ENCODE measurements at places on chromosomes 3 and 15.

DNA sequence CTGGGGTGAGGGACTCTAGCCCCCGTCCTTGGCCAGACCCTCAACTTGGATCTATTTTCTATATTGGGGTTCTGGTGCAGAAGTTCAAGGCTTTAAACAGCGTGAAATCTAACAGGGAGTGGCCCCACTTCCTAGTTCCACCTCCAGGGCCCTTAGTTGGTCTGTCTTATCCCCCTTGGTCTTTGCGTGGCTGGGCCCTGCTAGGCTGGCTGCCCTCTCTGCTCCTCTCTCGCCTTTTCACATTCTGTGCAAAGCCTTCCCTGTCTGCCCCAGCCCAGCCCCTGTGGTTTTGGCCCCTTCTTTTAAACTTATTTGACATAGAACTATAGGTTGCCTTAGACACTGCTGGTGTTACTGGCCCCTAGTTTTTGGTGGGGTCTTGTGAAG is 5.6 kb downstream of the PPCDC start:
- no peak for DNase-seq

DNA sequence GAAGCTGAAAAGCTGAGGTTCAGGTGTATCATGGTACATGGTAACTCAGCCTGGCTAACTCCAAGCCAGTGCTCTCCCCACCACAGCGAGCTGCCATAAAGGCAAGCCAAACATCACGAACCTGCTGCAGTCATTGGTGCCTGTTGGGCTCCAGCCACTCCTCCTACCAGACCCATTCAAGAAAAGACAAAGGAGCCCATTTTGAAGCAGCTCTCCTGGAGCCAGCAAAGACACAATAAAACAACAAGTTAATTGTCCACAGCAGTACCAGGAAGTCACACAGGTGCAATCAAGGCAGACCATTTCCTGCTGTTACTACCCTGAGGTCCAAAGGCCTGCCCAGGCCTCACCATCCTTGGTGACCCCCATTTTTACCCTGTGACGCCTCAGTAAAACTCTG is 77.6 kb downstream of the DAPK2 start:
- no peak for DNase-seq

GRCh38 chr3:173258697-173259096 is 117.7 kb upstream of the SPATA16 start:
- DNase-seq = no peak

GRCh38 chr3:144677103-144677502 is 705.5 kb downstream of the DIPK2A start:
- no peak for DNase-seq
